ENCODE measurements at places on chromosomes 6 and 20.
A peak's percentile ranks its signal among the peaks of the same experiment; 100 is the strongest.

- no peak for DNase-seq
These were observed 10.4 kb upstream of the FOXP4 start for GRCh38 chr6:41535766-41536165.

- DNase-seq: no peak
These were observed 120.1 kb downstream of the SYCP2 start for GRCh38 chr20:59813126-59813947.

DNA sequence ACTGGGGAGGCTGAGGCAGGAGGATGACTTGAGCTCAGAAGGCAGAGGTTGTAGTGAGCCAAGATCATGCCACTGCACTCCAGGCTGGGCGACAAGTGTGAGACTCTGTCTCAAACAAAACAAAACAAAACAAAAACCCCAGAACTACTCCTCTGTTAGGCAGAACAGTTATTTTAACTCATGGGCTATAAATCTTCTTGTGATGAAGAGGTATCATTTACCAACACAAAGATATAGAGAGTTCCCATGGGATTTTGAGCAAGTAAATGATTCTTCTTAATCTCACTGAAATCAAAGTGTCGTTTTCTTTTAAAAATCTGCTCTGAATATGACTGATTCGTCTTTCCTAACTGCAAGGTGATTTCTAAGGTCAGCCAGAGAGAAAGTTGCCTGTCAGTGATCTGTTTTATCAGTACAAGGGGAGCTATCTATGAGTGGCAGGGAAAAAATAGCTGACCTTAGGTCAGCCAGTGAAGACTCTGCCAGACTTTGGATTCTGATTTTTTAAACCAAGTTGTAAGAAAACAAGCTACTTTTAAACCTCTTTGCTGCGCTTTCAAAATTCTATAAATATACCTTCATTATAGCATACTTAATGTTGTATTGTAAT is 3.8 kb upstream of the DSP start:
- no peak for DNase-seq

DNA sequence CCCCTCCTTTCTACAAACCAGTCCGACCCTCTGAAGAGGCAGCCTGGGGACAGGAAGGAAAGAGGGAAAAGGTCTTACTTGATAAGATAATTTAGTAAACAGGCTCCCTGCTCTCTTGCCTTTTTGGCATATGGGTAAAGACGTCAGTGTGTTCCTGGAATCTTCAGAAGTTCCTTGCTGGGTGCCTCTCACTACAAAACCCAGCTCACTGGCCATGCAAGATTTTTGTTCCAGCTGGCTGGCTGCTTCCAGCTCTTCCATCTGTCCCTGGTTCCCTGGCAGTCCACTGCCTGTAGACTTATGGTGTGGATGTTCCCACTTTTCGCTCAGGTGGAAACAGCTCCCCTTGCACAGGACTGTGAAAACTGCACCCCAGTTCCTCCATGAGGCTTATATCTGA is 57.4 kb downstream of the MOCS1 start:
- no peak for DNase-seq

DNA sequence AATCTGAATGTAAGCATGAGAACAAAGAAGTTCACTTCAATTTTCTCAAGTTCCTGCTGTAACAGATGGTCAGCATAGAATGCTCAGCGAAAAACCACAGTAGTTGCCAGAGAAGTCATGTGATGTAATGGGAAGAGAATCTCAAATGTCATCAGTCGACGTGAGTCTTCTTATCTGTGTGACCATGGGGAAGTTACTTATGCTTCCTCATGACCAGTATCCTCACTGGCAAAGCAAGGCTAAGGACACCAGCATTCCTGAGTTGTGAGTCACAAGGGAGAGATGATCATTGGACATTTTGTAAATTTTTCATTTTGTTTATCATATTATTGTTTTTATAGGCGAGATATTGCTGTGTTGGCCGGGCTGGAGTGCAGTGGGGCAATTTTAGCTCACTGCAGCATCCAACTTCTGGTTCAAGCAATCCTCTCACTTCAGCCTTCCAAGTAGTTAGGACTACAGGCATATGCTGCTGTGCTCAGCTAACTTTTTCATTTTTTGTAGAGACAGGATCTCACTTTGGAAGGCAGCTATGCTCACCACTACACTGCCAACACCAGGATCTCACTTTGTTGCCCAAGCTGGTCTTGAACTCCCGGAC is 21.9 kb downstream of the SGK1 start:
- DNase-seq: no peak

GRCh38 chr6:149202952-149203351 is 114.6 kb upstream of the TAB2 start:
- no peak for DNase-seq

DNA sequence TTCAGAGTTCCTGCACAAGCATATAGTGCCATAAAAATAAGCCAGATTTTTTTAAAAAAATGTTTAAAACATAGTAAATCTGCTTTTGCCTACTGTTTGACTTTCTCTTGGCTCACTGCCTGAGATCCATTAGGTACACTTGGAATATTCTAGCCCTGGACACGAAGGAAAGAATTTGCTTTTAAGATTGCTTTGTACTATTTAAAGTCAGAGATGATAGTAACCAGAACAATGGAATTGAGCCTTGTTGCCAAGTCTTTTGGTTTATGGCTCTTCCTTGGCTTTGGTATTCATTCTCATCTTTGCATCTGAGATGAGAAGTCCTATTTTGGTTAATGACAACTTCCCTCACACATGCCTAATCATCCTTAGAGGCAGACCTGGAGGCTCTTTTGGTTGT is 32.4 kb downstream of the CNR1 start:
- DNase-seq: no peak

GRCh38 chr6:10535193-10535592 is 14.0 kb downstream of the GCNT2 start:
- DNase-seq: no peak

GRCh38 chr6:140718021-140718420 is 1343.6 kb upstream of the CITED2 start:
- DNase-seq: no peak

GRCh38 chr6:170410241-170410640 is 103.7 kb downstream of the FAM120B start:
- DNase-seq: no peak

- no peak for DNase-seq
These were observed 23.8 kb downstream of the OR2J3 start for GRCh38 chr6:29131691-29132090.

GRCh38 chr6:163926642-163927041 is 512.1 kb downstream of the QKI start:
- DNase-seq: no peak

GRCh38 chr6:20946890-20947289 is 412.6 kb downstream of the CDKAL1 start:
- DNase-seq: no peak

GRCh38 chr6:136992113-136992512 is 52.7 kb downstream of the IL20RA start:
- no peak for DNase-seq

DNA sequence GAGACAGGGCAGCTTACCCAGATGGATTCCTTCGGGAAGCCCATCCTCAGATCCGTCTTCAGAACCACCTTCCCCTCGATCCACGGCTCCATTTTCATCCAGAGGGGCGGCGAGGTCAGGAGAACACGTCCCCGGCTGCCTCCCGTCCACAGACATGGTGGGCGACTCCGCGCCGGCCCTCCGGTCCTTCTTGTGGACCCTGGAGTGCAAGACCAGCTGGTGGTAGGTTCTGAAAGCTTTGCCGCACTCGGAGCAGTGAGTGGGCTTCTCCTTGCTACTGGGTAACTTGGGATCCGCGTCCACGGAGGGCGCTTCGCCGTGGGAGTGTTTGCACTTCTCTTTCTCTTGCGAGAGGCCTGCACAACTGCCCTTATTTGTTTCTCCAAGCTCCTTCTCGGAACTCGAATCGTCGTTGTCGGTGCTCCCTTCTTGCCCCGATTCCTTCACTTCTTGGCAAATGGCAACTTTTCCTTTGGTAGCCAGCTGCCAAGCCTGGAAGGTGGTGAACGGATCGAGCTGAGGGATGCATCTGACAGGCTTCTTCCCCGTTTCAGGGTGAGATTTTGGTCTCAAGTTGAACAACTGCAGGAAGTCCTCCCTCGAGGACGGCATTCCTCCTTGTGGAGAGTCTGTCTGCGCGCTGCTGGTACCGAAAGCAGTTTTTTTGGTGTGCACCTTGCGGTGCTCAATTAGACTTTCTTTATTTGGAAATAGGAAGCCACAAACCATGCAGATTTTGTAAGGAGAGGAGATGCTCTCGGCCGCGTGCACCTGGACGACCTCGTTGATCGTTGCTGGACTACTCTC is 12.0 kb downstream of the ZNF217 start:
- DNase-seq: peak; percentile 52

- peak; percentile 36 for DNase-seq
These were observed 64.4 kb downstream of the TMEM242 start for GRCh38 chr6:157258878-157259277.

DNA sequence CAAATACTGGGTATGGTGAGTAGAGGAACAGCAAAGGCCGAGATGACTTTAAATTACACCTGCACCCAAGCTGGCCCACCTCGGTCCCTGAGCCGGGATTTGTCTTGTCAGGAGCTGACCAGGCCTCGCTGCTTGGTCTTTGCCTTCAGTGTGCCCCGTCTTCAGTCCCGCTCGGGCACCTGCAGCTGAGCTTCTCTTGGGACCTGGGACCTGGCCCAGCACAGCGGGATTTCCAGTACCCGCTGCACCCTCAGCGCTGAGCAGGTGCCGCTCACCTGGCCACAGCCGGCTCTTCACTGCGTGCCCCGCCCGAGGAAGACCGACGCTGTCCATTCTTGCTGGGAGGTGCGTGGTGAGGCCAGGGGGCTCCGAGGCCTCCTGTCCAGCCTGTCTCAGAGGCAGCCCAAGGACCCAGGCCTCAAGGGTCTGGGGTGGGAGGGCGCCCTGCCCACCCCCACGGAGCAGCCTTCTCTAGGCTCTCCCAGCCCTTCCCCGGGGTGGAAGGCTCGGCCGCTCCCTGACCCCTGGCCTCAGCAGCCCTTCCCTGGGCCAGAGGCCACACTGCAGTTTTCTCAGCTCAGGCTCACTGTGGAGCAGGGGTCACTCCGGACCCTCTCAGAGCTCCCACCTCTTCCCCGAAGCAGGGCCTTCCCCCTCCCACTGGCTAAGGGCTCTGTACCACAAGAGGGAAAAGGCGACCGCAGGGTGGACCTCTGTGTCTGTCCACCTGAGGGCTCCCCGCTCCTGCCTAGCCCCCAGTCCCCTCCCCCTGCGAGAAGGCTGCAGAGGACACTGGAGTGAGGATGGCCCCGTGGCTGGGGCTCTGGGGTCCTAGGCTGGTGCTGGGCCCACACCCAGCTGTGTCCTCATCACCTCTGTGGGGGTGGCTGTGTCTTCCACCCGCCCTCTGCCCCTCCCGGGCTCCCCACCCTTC is 119.3 kb downstream of the RNASET2 start:
- no peak for DNase-seq
